ENCODE measurements at places on chromosomes 7 and 10. TPM values are rescaled to one million over a fixed set of nuclear protein-coding genes. Genes with fewer than 3 reads are reported as not detected.

The PRR15 gene
- polyA plus RNA-seq: 0.43 TPM

The HOXA7 gene
- polyA plus RNA-seq: 5.3 TPM

The THAP5 gene
- polyA plus RNA-seq: 11.9 TPM

The HTR7 gene
- 1.0 TPM for polyA plus RNA-seq

The HGF gene
- polyA plus RNA-seq: 177 TPM

The LRCH4 gene
- polyA plus RNA-seq: 9.6 TPM

GRCh38 chr10:101301111-101301731, 52.7 kb upstream of the BTRC start:
- peak; percentile 34 for DNase-seq

GRCh38 chr7:5594616-5595544, 171.2 kb upstream of the TNRC18 start:
- peak; percentile 50 for DNase-seq

GRCh38 chr10:50404021-50404773, 152.9 kb upstream of the ASAH2 start:
- no peak for DNase-seq

GRCh38 chr10:13587391-13587790, 626 bp downstream of the PRPF18 start:
- no peak for DNase-seq

- DNase-seq: no peak
Measured at GRCh38 chr10:3040069-3040468, 27.3 kb upstream of the PFKP start.

GRCh38 chr7:112192236-112193154, 13.7 kb downstream of the DOCK4 start:
- DNase-seq: peak; percentile 64

GRCh38 chr10:60570896-60571295, 181.2 kb upstream of the ANK3 start:
- DNase-seq: peak; percentile 17

GRCh38 chr7:71326595-71326994, 194.7 kb downstream of the GALNT17 start:
- no peak for DNase-seq

GRCh38 chr10:68878496-68878895, 22.6 kb upstream of the DDX50 start:
- DNase-seq: no peak

DNA sequence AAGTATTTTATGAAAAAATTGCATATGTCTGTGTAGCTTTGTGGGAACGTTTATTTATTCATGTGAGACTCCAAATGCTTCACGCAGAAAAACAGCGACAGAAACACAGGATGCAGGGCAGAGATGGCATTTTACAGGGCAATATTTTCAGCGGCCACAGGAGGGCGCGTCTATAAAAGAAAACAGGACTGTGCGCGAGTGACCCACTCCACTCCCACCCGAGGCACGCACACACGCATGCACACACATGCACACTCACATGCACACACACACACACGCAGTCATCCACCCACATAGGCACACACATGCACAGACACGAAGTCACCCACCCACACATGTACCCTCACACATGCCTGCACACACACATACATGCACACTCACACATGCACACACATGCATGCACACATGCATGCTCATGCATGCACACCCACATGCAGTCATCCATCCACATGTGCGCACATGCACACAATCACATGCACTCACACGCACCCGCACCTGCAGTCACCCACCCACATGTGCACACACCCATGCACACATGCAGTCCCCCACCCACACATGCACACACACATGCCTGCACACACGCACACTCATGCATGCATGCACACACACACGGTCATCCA, 96.3 kb downstream of the DNAJB6 start:
- peak; percentile 20 for DNase-seq

GRCh38 chr10:95246582-95247051, 44.2 kb downstream of the PDLIM1 start:
- DNase-seq: peak; percentile 83

DNA sequence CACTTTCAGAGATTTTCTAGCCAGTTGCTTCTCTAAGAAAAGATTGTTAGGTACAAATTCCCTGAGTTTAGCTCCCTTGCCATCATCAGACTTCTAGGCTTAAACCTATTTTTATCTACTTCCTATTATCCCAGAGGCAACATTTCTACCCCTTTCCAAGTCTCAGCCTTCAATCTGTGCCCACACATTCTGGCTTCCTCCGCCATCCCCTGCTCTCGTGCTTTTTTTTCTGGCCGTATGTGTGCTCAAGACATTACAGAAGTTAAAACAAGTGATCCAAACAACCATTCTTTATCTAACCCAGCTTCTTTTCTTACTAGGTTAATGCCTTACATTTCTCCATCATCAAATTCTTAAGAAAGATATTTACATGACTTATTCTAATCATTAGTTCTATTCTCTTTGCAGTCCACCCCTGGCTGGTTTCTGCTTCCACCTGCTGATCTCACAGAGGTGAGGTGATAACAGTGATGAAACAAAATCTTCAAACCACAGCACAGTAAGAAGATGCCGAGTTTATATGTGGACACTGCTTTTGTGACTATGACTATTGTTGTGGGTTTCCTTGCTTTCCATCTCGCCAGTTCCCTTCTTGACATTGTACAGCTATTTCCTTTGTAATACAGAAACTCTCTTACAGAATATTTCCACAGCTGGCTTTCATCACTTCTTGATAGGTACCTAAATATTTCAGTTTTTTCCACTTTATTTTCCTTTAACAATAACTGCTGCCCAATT, 18.3 kb upstream of the CDK6 start:
- no peak for DNase-seq

DNA sequence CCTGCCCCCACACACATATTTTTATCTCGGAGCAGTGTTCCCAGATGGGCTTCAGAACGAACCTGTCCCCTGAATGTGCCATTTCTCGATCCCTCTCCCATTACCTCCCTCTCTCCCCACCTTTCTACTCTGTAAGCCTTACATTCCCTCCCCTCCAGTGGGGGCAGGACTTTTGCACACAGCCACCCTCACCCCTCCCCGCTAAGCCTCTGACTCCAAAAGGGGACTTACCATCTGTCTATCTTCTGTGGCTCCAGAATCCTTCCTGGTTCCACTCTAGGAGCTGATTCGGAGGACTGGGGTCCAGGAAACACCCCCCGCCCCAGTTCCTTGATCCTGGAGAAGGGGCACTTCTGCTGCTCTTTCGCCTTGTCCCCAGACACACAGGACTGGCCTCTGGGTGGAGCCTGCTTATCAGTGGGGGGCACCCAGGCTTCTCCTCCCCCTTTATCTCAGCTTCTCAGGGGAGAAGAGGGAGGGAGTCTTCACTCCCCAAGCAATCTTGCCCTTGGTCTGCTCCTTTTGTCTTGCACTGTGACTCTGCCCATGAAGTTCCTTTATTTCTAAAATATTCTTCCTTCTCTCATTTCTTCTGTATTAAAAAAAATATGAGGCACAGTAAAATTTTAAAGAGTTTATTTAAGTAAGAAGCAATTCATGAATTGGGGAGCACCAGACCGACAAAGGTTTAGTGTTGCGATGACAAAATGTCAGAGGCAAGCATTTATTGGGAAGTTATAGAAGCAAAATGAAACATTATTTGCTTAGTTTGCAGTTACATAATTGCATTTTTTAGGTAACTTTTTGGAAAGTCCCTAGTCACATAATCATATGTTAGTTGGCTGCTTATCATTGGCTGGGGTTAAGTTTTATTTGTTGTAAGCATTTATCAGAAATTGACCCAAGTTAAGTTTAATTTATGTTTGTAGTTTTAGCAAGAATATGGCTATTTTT, at the start of gene KEL:
Gene KEL (minus strand): TSS at position 391 of the 954 bp plus-strand sequence. CDS start 157 bp downstream, at position 234.
- DNase-seq: no peak

DNA sequence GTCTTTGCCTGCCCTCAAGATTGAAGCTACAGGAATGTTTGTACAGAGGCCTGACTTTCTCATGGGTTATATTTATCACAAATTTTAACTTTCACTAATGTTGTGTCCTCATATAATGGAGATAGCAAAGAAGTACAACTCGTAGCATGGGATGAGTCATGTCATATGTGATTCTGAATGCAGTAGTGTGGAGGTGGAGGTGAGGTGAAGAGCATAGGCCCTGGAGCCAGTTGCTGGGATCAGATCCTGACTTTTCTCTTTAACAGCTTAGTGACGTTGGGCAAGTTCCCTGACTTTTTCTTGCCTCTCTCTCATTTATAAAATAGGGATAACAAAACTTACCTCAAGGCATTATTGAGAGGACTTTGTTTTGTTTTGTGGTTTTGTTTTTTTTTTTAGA, 132.1 kb upstream of the IMMP2L start:
- no peak for DNase-seq
